ENCODE measurements at places on chromosomes 1 and 21.
A peak's percentile ranks its signal among the peaks of the same experiment; 100 is the strongest.

GRCh38 chr1:93015590-93015989 lies 54.3 kb upstream of the DIPK1A start:
- no peak for DNase-seq

DNA sequence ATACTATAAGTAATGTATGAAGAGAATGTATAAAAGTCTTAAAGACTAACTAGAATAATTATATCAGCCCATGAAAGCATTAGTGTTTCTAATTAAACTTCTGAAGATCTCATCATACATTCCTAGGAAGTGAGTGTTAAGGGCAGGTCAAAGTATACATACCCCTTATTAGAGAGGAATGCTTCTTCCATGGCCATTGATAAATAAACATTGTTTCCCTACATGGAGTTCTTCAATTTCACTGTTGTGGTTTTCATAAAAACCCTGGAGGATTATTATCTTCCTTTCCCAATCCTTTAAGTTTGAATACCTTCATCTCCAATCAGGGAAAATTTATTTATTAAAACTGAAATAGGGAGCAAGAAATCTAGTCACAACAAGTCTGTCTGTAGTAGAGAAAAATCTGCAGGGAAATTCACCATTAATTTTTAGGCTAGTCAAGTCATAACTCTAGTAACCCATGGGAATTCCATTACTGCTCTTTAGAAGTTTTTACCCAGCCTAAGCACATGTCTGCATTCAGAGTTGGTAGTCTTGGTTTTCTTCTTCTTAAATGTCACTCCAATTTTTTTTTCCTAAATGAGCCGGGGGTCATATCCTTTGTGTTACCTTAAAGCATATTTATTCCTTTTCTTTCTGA lies 147.0 kb downstream of the TNFSF18 start:
- peak; percentile 86 for DNase-seq

GRCh38 chr1:240090957-240091600 lies 604 bp upstream of the FMN2 start:
- no peak for DNase-seq

DNA sequence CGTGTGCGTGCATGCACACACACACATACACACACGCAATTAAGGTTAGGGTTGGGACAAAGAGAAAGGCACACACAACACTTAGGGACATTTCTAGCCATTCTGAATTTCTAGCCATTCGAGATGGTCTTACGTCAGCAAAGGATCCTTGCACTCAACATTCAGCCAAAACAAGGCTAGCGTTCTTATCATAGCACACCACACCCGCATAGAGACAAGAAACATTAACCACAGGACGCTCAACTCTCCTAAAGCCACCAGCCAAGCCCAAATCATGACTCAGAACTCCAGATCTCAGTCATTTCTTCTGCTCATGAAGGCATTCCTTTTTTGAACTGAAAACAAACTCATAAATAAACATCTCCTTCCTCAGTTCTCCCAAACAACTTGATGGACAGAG lies 106.8 kb downstream of the LMO4 start:
- no peak for DNase-seq

GRCh38 chr1:210726621-210727020 lies 397.9 kb downstream of the HHAT start:
- no peak for DNase-seq

DNA sequence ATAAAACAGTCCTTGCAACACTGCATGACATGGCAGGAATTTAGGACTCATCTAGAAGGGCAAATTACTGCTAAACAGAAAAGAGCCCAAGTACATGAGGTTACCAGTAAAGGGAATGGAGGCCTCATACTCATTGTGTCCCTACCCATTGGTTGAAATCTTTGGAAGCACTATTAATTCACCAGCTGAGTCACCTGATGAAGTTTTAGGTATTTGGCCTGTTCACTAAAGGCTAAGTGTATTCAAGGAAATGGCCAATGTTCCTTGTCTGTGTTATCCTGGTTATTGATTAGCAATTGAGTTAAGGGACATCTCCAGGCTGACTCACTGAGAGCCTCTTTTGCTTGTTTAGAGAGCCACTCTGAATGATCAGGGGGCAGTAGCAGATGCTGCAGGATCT lies 188.4 kb downstream of the ZZZ3 start:
- no peak for DNase-seq

DNA sequence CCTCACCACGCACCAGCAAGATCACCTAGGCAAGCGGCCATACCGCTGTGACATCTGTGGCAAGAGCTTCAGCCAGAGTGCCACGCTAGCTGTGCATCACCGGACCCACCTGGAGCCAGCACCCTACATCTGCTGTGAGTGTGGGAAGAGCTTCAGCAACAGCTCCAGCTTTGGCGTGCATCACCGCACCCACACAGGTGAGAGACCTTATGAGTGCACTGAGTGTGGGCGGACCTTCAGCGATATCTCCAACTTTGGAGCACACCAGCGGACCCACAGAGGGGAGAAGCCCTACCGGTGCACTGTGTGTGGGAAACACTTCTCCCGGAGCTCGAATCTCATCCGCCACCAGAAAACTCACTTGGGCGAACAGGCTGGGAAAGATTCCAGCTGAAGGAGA lies 5.0 kb downstream of the ZNF691 start:
- no peak for DNase-seq

DNA sequence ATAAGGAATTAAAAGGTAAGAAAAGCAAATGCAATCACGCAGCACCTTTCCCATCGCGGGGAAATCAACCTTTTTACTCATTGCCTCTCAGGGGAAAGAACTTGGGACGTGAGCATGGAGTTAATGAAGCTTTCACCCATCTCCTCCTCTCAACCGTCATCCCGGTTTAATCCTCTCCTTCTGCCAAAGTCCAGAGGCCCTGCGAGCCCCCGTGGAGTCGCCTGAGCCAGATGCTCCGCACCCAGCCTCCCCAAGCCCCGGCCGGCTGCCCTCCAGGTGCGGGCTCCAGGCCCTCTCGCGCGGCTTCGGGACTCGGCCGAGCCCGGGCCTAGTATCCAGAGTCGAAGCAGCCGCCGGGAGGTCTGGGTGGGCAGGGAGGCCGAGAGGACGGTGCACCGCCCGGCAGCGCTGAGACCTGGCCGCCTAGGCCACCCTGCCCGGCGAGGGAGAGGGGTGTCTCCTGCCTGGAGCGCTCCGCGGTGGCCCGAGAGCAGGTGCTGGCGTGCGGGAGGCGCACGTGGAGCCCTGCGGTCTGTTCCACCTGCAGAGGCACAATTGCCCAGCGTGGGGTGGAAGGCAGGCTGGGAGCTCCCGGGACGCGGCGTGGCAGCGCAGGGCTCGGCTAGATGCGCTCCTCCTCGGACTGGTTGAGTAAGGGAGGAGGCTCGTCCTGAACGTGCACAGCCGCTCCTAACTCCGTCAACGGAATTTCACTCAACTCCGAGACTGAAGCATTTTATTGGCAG lies 218.5 kb downstream of the SDCCAG8 start:
- DNase-seq, result no peak

DNA sequence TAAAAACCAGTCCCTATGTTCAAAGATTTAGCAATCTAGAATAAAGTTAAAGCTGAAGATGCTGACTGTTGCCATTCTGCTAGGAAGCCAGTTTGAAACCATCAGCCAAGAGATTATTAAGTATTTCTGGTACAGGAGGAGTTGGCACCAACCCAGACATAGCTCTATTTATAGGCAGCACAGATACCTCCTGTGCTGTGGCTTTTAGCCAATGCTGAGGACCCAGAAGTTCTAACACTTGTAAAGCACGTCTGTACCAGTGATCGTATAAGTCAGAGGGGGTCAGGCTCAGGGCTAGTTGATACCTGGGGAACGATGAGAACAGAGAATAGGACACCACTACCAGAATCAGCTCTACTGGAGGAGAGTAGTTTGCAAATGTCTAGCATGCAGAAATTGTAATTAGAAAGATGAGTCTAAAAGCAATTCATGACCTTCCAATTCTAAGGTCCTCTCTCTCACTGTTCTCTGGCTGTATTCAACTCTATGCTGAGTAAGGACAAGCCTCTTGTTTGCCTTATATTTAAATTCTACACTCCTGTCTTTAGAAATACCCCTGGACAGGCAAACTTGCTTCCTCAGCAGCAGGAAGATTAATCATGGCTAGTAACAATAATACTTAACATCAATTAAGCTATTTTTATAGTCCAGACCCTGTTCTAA lies 96.8 kb upstream of the PALMD start:
- no peak for DNase-seq

DNA sequence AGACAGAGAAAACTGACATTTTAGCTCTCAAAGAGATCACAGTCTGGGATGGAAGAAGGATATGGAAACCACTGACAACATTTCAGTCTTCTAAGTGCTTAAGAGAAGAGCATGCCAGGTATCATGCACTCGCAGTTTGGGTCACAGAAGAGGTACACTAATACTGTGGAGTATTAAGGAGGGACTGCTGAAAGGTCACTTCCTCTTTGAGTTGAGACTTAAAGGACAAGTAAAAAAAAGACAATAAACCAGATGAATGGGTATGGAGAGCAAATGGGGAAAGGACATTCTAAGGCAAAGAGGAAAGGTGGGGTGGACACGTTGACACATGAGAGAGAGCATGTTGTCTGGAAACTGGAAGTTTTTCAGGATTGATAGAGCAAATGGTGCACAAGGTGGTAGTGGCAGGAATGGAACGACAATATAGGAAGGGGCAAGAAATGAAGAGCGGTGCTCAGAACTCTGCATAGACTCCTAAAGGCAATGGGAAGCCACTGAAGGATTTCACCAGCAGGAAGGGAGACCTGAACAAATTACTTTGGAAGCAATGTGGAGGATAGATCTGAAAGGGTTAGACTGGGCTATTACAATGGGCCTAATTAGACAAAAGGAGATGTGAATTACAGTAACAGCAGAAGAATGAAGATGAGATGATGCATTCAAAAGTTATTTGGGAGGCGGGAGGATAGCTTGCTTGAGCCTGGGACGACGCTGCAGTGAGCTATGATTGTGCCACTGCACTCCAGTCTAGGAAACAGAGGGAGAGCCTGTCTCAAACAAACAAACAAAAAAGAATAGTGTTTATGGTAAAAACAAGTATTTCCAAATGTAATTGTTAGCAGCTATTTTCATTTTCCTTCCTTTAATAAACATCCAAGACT lies 11.1 kb downstream of the DIPK1A start:
- DNase-seq, result no peak

DNA sequence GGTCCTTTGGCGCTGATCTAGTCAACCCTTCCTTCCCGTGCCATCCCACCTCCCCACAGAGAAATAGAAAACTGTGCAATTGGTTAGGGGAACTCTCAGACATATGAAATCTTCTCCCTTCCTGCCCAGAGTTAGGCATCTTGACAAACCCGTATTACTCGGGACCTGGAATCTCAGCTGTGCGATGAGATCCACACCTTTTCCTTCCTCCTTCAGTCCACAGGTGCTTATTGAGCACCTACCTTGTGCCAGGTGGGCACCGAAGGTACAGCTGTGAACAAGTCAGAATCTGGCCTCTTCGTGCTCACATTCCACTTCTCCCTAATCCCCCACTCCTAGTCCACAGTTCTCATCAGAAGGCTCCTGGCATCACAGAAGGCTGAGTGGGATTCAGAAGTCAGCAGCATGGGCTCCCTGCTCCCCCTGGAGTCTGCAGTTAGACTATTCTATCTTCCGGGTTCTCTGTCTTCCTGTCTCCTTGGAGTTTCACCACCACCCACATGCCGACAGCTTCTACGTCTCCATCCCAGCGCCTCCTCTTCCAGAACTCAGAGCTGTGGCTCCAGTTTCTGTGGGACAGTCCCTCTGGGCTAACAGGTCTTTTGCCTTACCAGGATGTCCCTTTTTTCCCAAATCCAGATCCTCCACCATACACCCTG lies 23.0 kb downstream of the KNCN start:
- no peak for DNase-seq

DNA sequence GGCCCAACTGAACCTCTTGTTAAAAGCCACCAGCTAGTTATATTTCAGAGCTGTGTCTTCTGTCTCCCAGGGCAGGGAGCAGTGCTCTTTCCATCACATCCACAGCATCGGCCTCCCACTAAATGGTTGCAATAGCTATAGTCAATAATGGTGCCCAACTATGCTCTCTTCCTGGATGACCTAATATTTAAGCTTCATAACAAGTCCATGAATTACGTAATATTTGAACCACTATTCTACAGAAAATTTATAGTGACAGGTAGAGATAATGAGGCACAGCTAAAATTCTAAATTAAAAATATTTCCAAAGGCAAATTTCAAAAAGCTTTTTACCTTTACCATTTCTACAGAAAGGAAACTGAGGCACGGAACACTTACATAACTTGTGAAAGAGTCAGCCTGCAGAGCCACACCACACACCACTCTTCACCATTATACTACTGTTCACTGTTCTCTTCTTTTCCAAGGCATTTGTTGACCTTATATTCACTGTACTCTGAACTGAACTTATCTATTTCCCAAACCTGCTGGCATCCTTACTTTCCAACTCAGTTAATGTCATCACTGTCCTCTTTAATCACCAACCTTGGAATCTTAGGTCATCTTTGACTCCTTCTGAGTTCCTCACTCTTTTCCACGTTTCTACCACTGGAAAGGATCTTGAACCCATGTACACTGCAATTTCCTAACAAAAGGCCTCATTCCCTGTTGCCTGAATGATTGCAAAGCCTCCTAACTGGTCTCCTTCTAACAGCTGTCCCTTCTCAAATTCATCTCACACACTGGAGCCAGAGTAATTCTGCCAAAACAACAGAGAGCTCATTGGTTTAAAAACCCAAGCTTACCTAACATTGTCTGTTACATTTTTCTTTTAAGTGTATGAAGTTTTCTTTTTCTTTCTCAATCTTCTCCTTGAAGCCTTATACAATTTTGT lies 85.5 kb downstream of the DDAH1 start:
- no peak for DNase-seq

DNA sequence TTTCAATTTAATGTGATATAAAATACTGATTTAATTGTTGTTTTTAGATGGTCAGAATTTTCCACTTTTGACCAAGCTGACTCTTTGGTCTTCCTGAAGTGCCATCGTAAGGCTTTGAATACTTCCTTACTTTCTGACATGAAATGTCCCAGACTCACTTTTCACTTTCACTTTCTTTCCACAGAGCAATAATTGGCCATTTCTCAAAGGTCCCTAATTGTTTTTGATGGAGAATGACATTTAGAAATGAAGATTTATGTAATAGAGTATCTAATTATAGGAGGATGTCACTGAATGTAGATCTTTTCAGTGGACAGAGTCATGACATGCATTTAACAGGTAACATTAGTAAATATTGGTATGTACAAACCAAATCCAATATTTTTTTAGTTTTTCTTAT lies 1141.6 kb downstream of the KCNT2 start:
- DNase-seq, result no peak

Data from BJ (cell line).